ENCODE measurements at places on chromosomes 13 and 19.

GRCh38 chr19:46488551-46488950, 7.1 kb downstream of the PNMA8B start:
- no peak for DNase-seq

DNA sequence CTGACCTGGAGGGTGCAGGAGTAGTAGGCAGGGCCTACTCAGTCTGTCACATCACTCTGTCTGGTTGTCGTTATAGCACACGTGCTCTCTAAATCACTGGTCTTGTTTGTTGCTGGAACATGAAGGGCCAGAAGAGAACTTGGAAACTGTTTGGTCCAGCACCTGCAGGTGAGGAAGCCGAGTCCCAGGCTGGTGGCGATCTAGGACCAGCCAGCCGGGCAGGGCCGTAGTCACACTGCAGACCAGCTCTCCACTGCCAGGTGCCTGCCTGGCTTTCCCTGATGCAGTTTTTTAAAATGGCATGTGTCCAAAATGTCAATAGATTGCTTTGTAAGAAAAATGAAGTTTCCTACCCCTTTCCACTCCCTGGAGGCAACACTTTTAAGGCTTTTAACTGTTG, 53.7 kb downstream of the GGACT start:
- no peak for DNase-seq

- DNase-seq = no peak
These were observed 799.1 kb upstream of the SPRY2 start for GRCh38 chr13:81139987-81140386.

DNA sequence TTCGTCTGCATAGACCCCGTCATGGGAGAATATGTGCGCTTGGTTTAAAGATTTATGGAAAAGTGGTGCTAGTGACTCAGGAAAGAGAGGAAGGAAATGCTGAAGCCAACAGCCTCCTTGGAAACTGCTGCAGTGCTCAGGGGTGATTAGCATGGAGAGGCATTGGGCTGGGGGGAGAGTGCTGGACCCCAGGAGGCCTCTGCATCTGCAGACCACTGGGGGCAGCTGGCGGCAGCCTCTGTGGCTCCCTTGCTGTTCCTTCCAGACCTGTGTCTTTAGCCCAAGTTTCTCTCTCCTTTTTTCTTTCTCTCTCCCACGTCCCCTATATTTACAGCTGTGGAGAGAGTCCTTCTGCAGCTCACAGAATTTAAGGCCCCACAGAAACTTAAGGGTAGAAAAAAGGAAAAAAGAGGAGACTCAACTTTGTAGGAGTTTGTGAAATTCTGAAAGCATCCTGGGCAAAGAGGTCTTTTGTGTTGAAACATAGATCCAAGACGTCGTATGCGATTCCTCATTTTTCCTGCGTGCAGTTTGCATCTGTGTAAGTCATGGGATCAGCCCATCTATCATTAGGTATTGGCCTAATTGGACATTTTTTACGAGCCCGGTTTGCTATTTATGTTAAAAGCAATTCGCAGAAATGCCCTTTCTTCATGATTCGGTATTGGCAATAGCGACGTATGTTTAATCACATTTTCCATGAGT, 116.2 kb upstream of the ZNF536 start:
- no peak for DNase-seq

GRCh38 chr19:18807861-18808331, 16.8 kb upstream of the COMP start:
- no peak for DNase-seq

DNA sequence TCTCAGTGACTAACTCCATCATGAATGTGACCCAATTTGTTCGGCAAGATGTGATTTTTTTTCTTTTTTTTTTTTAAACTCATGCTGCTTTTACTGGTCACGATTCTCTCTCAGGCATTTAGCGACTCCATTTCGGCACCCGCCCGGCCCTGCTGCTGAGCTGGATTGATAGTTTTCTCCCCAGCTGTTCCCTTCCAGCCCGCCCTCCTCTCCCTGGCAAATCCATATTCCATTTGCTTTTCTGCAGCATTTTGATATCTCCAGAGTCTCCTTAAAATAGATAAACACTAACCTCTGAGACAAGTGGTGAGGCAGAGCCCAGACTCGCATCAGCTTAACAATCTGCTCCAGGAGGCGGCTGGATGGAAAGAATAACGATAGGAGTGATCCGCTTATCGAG, 55.5 kb upstream of the KATNAL1 start:
- no peak for DNase-seq

GRCh38 chr13:95156208-95156607, 145.0 kb downstream of the ABCC4 start:
- no peak for DNase-seq

Data from stimulated activated CD8-positive, alpha-beta memory T cell treated with anti-CD3 and anti-CD28 coated beads, Interleukin-12 subunit alpha, Interleukin-12 subunit beta, amount 100 ng/mL, for 1 hour (primary cell).